Stimulated activated CD4-positive, alpha-beta T cell treated with anti-CD3 and anti-CD28 coated beads, Interleukin-15, amount 100 ng/mL, for 1 hour (primary cell): ENCODE measurements at places on chromosomes 1 and 21.

GRCh38 chr1:74162333-74162732, 35.6 kb downstream of the LRRIQ3 start:
- DNase-seq: no peak

- no peak for DNase-seq
Observed at GRCh38 chr1:55886856-55887712, 671.9 kb upstream of the USP24 start.

DNA sequence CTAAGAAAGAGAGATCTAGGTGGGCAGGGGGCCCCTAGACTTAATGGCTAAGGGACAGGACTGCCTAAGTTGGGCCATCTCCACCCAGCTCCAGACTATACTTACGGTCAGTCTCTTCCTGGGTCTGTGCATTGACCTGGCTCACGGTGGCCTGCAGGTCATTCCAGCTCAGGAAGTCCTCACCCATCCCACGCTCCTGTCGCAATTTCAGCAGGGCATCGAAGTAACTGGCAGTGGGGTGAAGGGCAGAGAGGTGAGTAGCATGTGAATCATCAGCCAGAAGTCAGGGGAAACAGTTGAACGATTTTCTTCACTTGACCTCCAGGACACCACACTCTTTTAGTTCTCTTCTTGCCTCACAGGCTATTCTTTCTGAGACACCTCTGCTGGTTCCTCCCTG, 20.5 kb downstream of the IQGAP3 start:
- DNase-seq: no peak

DNA sequence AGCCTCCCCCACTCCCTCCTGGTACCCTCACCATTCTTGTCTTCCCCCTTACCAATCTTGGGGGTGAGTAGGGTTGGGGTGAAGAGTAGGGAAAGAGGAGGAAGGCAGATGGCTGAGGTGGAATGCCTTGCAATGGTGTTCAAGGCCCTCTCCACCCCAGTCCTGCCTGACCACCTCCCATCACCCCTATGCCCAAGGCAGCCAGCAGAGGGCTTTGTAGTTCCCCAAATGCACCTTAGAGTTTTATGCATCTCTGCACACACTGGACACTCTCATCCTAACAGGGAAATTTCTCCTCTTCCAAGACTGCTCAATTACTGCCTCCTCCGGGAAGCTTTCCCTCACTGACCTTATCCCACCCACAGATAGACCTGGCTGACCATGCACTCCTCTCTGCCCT, 15.4 kb downstream of the KIF17 start:
- DNase-seq: no peak

DNA sequence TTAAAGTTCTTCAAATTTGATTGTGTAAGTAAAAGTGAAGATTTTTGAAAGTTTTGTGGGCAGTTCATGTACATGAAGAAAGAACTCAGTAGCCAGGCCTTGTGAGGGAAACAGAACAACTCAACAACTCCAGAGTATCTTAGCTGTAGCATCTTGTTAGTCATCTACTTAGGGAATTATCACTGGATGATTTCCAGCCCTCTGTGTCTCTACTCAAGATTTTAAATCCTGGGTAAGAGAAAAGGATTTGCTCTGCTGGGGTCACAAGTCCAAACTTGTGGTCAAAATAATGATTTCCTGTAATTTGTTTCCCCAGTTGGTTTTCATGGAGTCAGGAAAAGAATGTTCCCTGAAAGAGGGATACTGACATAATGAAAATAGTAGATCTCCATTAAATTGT, 8.2 kb downstream of the OR10T2 start:
- DNase-seq: no peak

GRCh38 chr1:61056573-61057439, 25.6 kb upstream of the NFIA start:
- no peak for DNase-seq

DNA sequence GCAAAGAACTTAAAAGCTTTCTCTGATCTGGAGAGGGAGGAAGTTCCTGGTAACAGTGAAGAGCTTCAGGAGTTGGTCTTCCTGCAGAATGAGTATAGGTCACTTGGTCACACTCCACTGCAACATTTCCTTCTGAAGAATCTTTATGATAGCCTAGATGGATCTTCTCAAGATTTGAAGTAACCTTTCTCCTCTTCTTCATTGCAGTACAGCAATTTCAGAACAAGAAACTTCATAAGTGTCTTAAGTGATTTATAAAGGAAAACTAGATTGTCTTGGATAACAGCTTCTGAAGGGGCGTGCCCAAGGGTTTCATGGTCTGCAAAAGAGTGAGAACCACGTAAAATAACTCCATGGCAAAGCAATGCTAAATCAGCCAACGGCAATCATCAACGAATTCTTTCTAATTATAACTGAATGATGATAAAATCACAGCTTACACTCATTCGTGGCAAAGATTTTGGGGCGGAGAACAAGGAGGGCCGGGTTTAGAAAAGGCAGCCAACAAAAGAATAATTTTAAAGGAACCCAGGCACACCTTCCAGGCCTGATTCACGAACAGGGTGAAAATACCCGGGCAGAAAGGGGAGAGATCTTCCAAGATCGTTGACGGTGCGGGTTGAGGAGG, 53.9 kb upstream of the ASPM start:
- DNase-seq: no peak

DNA sequence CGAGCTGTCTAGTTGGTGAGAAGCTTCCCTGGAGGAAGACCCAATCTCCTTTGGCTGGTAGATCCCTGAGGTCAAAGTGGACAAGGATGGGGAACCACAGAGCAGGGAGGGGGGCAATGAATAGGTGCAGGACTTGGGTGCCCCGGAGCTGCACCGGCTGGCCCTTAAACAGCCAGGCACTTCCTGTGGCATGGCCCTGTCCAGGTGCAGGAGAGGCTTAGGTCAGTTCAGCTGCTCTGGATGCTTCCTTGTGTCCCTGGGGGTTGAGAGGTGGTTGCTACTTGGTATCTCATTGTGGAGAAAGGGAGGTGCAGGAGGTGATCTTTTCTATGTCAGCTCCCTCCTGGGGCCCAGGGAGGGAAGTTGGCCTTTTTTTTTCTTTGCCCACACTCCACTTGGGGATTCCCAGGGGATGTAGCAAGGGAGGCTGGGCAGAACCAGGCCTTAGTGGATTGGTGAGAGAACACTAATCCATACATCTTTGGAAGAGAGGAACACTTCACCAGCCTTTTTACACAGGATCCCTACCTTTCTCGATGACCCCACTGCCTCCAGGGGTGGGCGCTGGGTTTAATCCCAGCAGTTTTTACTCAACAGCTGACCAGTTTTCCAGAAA, 1.2 kb upstream of the ST3GAL3 start:
- no peak for DNase-seq

GRCh38 chr1:61098906-61099437, 16.6 kb downstream of the NFIA start:
- no peak for DNase-seq

GRCh38 chr1:201226859-201227488, 36.4 kb downstream of the IGFN1 start:
- no peak for DNase-seq

DNA sequence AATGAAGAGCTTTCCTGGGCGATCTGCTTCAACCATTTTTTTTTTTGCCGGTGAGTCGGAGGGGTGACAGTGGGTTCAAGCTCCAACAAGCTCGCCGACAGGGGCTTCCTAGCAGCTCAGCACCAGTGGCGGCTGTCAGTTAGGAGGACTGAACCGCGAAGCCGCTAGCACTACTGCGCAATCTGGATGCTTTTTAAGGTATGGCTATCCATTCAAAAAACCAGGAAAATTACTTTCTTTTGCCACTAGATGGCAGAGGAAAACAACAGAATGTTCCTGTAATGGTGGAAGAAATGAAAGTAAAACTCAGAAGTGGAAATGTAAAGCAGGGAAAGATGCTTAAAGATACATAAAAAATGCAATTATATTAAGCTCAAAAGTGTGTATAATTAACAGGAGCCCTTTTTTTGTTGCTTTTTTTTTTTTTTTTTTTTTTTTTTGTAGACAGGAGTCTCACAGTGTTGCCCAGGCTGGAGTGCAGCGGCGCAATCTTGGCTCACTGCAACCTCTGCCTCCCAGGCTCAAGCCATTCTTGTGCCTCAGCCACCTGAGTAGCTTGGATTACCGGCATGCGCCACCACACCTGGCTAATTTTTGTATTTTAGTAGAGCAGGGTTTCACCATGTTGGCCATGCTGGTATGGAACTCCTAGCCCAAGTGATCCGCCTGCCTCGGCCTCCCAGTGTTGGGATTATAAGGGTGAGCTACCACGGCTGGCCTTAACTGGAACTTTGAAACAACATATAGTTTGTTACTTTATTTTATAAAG, 8.5 kb downstream of the KYAT3 start:
- no peak for DNase-seq
